Astrocyte (in vitro differentiated cells and primary cell): ENCODE measurements at places on chromosomes 11 and 22. TPM values are rescaled to one million over a fixed set of nuclear protein-coding genes. Genes with fewer than 3 reads are reported as not detected.

- no peak overlapping the region for H3K27ac ChIP-seq
- H3K27me3 ChIP-seq = no peaks in the 10 kb centered on the region
- H3K4me1 ChIP-seq = peaks cover 13% of the 10 kb centered on the region
These were observed 11.5 kb downstream of the NPTXR start for GRCh38 chr22:38832005-38832978.

Gene KRTAP5-11
- not detected in 2 replicates for total RNA-seq

- H3K36me3 ChIP-seq = no peaks in the 10 kb centered on the region
- no peak overlapping the region for H3K4me3 ChIP-seq
- DNase-seq = no peak
- H3K27ac ChIP-seq = no peak overlapping the region
These were observed 45.2 kb upstream of the LIPT2 start for GRCh38 chr11:74538680-74539079.

Gene CCDC82
- 23.4 and 26.2 TPM in 2 replicates for total RNA-seq

Gene CCDC15
- total RNA-seq = 0.75 and 1.0 TPM in 2 replicates

- no peak for DNase-seq
- H3K4me1 ChIP-seq = no peaks in the 10 kb centered on the region
- H3K4me3 ChIP-seq = no peak overlapping the region
- no peak overlapping the region for H3K27ac ChIP-seq
These were observed 10.0 kb downstream of the IL2RB start for GRCh38 chr22:37139762-37140161.

DNA sequence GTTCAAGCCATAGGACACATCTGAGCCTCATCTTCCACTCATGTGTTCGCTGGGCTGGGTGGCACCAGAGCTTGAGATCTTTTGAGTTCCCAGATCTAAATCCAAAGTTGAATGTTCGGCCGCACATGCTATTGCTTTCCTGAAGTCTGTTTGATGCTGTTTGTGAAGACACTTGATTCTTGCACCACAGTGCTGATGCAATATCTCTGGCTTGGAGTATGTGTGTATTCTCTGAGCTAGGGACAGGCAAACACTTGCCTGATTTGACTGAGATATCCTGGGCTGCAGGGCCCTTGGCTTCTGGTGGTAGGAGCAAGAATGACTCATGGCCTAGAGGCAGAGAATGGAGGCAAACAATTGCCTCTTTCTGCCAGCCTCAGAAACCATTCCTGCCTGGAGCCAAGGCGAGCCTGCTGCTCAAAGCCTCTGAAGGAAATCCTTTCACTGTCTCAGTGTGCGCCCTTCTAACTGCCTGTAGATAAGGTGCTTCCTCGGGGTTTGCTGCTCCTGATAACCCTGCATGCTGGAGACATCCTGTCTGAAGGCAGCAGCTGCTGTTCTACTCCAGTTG, 73.0 kb downstream of the CYB5R2 start:
- H3K27me3 ChIP-seq = no peaks in the 10 kb centered on the region
- no peak overlapping the region for H3K27ac ChIP-seq
- H3K4me3 ChIP-seq = no peak overlapping the region
- no peaks in the 10 kb centered on the region for H3K36me3 ChIP-seq
- DNase-seq = no peak
- H3K4me1 ChIP-seq = peaks cover 12% of the 10 kb centered on the region

- H3K4me1 ChIP-seq = no peaks in the 10 kb centered on the region
- H3K27ac ChIP-seq = no peak overlapping the region
- H3K36me3 ChIP-seq = peaks cover 4% of the 10 kb centered on the region
- H3K27me3 ChIP-seq = no peaks in the 10 kb centered on the region
- DNase-seq = peak; percentile 92
These were observed 12.5 kb downstream of the PLET1 start for GRCh38 chr11:112248201-112248600.

Gene OR51B5
- total RNA-seq = not detected in 2 replicates

DNA sequence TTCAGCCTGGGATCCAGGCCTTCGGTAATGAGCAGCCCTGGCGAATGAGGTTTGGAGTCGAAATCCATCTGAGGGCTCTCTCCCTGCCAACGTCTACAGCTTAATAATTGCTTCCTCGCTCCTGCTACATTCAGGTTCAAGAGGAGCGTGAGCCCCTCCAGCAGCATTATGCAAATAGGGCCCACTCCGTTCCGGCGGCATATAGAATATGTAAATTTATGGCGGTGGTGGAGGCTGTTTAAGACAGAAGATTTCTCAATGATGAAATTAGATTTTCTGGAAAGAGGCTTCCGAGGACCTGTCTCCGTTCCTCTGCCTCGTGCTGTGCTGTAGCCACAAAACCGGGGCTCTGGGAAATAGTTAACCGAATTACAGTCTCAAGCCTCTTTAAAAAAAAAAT, 402.8 kb downstream of the MIAT start:
- no peaks in the 10 kb centered on the region for H3K27me3 ChIP-seq
- no peaks in the 10 kb centered on the region for H3K4me1 ChIP-seq
- DNase-seq = no peak
- no peak overlapping the region for H3K4me3 ChIP-seq

Gene OR52I2
- total RNA-seq = not detected in 2 replicates

DNA sequence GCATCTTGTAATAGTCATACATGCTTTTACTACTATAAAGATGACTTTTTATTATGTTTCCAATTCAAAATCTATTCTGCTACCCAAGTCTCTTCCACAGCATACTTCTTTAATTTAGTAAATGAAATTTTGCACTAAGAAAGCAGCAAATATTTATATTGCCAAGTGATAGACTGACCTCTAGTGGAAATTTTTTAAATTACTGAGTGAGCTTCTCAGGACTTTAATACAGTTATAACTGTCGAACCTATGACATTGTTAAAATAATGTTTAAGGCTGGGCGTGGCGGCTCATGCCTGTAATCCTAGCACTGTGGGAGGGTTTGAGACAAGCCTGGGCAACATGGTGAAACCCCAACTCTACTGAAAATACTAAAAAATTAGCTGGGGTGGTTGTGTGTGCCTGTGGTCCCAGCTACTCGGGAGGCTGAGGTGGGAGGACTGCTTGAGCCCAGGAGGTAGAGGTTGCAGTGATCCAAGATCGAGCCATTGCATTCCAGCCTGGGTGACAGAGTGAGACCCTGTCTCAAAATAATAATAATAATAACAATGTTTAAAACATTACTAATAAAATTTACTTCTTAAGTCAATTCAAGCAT, 27.3 kb downstream of the STK33 start:
- peak; percentile 22 for DNase-seq
- no peaks in the 10 kb centered on the region for H3K36me3 ChIP-seq
- H3K4me1 ChIP-seq = peaks cover 7% of the 10 kb centered on the region

Gene SOX10
- total RNA-seq = 0.10 and 0.34 TPM in 2 replicates

- no peak overlapping the region for H3K27ac ChIP-seq
- H3K36me3 ChIP-seq = no peaks in the 10 kb centered on the region
- DNase-seq = no peak
- peaks cover 25% of the 10 kb centered on the region for H3K27me3 ChIP-seq
- no peaks in the 10 kb centered on the region for H3K4me1 ChIP-seq
- H3K4me3 ChIP-seq = no peak overlapping the region
These were observed 43.2 kb upstream of the VPREB1 start for GRCh38 chr22:22201185-22201929.
